Liver (tissue), 10 donors: ENCODE measurements at places on chromosomes 4 and X. TPM values are rescaled to one million over a fixed set of nuclear protein-coding genes. Genes with fewer than 3 reads are reported as not detected.

Gene MRPL1
- polyA plus RNA-seq = 20.6 TPM

DNA sequence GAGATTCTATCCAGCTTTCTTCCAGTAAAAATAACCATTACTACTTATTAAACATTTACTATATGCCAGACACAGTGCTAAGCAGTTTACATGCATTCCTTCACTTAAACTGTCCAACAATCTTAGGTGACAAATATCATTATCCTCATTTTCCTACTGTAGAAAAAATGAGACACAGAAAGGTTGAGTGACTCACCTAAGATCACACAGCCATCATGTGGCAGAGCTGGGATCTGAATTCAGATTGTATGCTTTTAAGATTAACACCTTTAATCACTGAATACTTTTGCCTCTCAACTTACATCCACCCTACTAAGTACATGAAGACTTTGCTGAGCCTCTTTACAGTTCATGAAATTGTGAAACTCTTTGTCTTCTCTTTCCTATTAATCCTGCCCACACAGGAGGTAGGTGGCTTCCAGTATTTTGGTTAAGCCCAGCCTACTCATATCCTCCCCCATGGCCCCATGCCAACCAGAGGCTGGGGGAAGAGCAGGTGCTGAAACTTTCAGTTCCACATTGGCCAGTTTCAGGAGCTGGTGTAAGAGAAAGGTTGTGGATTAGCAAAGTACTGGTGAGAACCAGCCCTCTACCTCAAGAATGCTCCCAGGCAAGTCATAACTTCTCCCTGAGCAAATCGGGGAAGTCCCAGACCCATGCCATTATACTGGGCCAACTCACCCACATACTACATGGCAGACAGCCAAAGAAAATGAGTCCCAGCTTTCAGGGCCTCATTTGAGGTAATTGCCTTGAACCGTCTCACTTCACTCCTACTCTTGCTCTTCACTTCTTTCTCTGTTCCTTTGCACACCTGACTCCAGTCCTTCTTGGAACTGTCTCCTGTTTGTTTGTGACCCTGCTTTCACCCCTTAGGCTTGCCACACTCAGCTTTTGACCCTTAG, 211.1 kb downstream of the GUCY2F start:
- no peak for DNase-seq

- no peak for DNase-seq
These were observed 28.5 kb upstream of the MAGEE1 start for GRCh38 chrX:76398970-76399369.

DNA sequence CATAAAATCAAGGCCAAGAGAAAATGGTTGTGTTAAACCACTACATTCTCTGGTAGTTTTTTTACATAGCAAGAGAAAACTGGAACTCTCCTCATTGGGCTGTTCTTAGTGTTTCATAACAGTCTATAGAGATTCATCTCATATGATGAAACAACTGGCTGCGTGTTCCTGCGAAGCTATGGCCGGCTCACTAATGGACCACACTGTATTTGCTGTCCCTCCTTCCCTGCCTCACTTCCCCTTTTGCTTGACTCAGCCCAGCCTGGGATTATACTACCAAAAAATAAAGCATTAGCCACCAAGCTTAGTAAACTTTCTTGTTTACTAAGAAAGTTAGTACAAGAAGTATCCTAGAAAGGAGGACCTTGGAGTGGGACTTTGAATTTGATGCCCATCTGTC, 31.6 kb upstream of the LSM6 start:
- no peak for DNase-seq

GRCh38 chrX:33156152-33156726, 55.1 kb downstream of the DMD start:
- no peak for DNase-seq

- DNase-seq = no peak
These were observed 29.2 kb downstream of the FNIP2 start for GRCh38 chr4:158798062-158798461.

- DNase-seq = no peak
These were observed 1017.6 kb upstream of the HS3ST1 start for GRCh38 chr4:12446256-12446655.

- DNase-seq = no peak
These were observed 142.4 kb downstream of the KLHL8 start for GRCh38 chr4:87077914-87078585.

- no peak for DNase-seq
These were observed 56.6 kb upstream of the DAPP1 start for GRCh38 chr4:99759988-99760387.

GRCh38 chr4:84362896-84363655, 136.0 kb downstream of the NKX6-1 start:
- DNase-seq = no peak

Gene G3BP2
- polyA plus RNA-seq = 32.9 TPM

- no peak for DNase-seq
These were observed 74.9 kb downstream of the SPIN3 start for GRCh38 chrX:56920338-56920997.

DNA sequence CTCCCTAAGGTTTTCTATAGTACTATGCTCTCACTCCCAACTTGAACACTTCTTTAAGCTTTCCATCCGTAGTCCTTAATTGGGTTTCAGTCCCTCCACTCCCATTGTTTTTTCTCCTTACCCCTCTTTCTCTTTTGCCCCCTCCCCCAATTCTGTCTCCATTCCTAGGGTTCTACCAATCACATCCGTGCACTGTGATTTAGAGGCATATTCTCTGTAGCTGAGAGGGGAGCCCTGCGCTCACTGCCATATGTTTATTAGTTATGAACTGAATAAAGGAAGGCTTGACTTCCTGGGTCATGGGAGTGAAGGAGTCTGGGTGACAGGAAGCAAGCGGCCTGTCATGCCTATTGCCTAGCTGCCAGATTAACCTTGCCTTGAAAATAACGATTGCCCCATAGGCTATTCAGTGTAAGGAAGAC, 471 bp downstream of the MCTS1 start:
- DNase-seq = no peak

DNA sequence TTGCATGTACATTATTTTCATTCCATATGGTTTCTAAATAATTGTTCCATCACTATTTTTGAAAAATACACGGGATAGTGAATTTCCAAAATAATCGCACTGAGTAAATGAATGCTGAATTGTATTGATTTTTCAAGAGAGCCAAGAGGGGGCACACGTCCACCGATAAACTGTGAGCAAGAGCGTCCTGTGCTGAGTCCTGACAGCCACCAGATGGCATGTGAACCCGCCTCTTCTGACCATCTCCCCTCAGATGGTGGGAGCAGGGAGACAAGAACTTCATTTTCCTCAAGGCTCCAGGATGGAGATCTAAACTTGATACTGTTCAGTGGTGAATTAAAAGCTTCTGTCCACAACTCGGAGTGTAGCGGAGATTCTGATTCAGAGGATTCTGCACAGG, 30.6 kb upstream of the IL9R start:
- no peak for DNase-seq

DNA sequence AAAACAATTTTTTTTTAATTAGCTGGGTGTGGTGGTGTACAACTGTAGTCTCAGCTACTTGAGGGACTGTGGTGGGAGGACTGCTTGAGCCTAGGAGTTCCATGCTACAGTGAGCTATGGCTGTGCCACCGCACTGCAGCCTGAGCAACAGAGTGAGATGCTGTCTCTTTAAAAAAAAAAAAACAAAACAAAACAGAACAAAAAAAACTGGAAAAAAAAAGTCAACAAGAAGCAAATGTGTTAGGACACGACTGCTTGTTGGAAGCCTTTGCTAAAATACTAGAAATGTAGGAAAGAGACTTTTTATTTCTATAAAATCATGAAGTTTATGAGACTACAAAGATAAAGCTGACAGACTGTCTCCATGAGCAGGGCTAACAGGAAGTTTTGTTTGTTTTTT, 87.2 kb downstream of the SH3RF1 start:
- DNase-seq = no peak

GRCh38 chrX:123803331-123803983, 56.4 kb upstream of the XIAP start:
- no peak for DNase-seq

Gene CLGN
- polyA plus RNA-seq = 1.0 TPM

DNA sequence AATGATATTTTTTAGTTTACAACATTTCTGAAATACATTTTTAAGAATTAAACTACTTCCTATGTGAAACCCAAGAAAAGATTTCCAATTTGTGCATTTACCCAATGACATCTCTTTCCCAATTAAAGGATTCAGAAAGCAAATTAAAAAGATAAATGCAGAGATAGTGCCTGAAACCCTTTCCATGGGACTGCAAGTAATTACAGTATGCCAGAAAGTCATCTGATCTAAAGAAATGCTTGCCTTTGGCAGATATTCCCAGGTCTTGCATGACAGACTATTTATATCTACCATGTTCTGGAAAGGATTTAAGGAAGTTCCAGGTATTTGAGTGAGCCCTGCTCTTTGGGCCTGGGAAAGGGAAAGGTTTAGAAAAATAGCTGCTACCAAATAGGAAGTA, 41.6 kb upstream of the CXorf38 start:
- DNase-seq = no peak

DNA sequence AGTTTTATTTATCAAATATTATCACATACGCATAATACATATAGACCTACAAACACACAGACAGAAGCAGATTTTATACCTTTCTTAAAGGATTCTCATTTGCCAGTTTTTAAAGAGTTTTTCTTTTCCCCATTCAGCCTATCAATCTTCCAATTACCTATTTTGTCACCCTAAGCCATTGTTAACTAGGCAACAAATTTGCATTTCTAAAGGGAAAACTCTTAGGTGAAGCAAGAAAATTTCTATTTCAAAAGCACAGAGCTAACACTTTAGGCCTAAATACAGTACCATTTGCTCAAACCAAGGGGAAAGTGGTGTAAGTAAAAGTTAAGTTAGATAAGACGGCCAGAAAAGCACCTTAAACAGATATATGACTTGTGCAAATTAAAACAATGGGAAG, 156.6 kb downstream of the NDST3 start:
- no peak for DNase-seq

Gene NDP
- not detected for polyA plus RNA-seq

DNA sequence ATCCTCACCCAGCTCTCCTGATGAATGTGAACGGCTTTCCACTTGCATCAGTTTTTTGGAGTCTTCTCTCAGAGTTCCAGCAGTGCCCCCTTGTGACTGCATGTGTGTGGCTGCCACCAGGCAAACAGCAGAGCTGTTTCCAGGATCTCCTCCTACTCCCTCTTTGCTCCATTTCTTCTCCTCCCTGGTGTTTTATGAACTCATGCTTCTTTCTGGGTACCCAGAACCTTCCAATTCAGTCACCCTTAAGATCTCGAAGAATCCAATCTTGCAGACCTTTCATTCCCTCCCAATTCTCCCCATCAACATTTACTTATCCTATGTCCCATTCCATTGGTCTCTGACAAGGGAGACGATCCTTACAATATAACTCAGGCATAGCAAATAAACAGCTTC, 6.8 kb upstream of the TCEANC start:
- DNase-seq = peak; percentile 60

Gene HTRA3
- polyA plus RNA-seq = 0.36 TPM

- DNase-seq = no peak
These were observed 14.6 kb upstream of the NDST4 start for GRCh38 chr4:115128037-115128436.

DNA sequence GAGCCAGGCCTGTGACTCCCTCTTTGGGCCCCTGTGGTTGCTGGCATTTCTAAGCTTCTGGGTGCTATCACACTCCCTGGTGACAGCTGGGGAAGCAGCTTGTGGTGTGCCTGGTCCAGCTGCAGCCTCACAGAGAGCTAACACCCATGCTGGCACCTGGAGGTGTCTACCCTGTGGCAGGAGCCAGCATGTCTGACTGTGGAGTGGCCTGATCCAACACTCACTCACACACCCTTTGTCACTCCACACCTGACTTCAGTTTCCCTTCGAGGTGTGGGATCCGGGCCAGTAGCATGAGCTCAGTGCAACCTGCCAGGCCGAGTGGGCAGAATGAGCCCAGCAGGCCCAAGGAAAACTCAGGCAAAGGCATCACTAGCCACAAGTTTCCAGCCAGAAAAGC, 67.5 kb downstream of the TECRL start:
- no peak for DNase-seq

DNA sequence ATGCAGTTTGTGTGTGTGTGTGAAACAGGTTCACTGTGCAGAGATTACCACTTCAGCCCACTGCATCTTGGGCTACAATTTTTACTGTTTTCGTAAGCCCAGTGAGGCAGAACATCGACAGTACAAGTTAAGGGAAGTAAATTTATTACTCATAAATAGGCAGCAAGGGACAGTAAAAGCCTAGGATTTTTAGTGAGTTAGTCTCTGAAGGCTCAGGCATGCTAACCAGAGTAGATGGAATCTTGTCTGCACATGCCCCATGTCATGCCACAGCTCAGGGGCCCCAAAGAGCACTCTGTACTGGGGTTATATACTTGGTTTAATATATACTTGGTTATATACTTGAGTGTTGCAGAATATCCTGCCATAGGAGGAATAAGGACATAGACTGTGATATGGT, 825.7 kb downstream of the TECRL start:
- no peak for DNase-seq

GRCh38 chr4:98232202-98232601, 29.0 kb upstream of the RAP1GDS1 start:
- DNase-seq = no peak

DNA sequence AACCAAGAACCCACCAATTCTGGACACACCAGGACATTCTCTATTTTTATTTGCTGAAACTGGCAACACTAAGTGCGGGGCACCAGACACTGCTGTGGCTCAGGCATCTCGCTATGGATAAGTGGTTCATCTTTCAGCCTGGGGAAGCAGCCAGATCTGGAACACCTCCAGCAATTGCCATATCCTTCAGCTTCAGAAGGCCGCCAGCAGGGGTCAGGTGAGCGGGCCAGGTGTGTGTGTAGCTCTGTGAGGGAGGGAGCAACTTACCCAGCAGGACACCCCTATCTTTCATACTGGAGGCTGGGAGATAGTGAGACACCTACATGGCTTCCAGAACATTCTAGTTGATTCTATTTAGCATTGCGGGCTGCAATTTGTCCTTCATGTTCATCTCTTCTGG, 57.0 kb upstream of the GBA3 start:
- no peak for DNase-seq

Gene NPNT
- 1.3 TPM for polyA plus RNA-seq

GRCh38 chrX:95893636-95894035, 791.0 kb upstream of the DIAPH2 start:
- DNase-seq = no peak

- DNase-seq = no peak
These were observed 1.8 kb upstream of the KLHL4 start for GRCh38 chrX:87515836-87516235.

DNA sequence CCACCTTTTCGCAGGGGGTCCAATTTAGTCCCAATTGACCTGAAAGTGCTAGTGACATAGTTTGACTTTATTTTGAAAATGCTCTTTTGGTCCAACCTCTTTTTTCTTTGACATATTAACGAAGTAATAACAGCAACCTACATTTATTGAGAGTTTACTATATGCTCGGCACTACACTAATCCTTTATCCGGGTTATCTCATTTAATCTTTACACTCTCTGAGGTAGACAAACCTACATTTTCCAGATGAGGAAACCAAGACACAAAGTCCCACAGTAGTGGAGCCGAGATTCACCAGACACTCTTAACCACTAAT, 307 bp upstream of the ATRX start:
- no peak for DNase-seq

- no peak for DNase-seq
These were observed 107.4 kb downstream of the DDIT4L start for GRCh38 chr4:100082852-100083251.

GRCh38 chr4:106343865-106344646, 24.5 kb downstream of the GIMD1 start:
- no peak for DNase-seq
